ENCODE measurements at places on chromosomes 1 and 21. TPM values are rescaled to one million over a fixed set of nuclear protein-coding genes. Genes with fewer than 3 reads are reported as not detected.

DNA sequence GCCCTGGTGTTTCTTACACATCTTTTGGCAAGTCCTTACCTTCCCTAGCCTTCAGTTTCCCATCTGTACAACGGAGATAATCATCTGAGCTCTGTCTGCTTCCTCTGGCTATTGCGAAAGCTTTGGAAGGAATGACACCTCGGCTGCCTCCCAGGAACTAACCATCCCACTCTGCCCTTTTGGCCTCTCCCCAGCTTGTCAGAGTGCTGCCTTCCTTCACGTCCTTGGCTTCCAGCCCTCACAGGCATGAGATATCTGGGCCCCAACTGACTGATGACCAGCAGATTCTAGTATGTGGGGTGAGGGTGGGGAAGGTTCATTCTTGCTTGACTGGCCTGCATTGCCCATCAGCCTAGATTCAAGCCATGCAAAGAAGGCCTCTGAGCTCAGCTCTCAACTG is 253.1 kb upstream of the FGGY start:
- DNase-seq, result no peak

GRCh38 chr21:33801424-33802405 is 113.9 kb downstream of the ATP5PO start:
- peak; percentile 86 for DNase-seq

Gene HNRNPCL4
- total RNA-seq, result not detected

DNA sequence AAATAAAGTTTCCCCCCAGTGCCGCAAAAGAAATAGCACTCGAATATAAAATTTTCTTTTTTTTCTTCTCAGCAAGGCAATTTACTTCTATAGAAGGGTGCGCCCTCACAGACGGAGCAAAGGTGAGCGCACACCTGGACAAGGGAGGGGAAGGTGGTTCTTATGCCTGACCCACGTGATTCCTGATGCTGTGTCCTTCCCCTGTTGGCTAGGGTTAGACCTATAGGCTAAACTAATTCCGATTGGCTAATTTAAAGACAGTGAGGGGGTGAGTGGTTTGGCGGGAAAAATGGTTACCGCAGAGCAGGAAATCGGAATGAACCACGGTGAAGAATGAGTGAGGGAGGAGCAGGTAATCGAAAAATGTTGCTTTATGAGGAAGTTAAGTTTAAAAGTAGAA is 607 bp upstream of the FAAH start:
- no peak for DNase-seq

Gene OR2W3
- total RNA-seq, result not detected

Gene SPATA21
- not detected for total RNA-seq

GRCh38 chr1:28518000-28518744 is 12.3 kb downstream of the RCC1 start:
- no peak for DNase-seq

GRCh38 chr1:150194381-150195031 is 41.4 kb downstream of the ANP32E start:
- DNase-seq, result no peak

Measured in NCI-H460 (cell line).